ENCODE measurements at places on chromosomes 12 and 14.

DNA sequence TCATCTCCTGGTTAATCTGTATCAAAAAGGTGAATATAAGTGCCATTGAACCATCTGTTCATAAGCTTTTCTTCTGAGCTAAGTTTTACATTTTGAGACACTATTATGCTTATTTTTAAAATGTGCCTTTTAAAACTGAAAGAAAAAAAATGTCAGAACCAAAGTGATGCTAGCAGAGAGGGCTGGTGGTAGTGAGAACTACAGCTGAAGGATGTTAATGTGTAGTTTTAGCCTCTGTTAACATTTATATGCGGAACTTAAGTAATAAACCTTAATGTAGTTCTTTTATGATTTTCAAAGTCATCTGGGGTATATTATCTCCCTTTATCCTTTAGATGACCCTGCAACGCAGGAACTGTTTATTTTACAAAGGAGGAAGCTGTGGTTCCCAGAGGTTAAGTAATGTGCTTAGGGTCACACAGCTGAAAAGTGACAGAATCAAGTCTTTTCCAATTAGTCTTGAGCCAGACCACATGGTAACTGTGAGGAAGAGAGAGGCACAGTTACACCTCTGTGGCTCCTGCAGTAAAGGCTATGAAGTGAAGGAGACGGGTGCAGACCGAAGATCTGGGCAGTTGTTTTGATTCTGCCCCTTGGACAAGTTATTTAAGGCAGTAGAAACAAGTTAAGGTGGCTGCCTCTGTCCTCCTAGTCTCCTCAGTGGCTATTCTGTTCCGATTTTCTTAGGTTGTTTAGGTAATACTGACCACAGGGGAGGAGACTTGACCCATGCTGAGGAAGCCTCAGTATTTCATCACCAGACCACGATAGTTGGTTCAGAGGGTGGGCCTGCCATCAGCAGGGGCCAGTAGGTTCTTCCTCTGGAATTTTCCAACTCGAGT is 23.9 kb downstream of the GNG2 start:
- no peak for DNase-seq

DNA sequence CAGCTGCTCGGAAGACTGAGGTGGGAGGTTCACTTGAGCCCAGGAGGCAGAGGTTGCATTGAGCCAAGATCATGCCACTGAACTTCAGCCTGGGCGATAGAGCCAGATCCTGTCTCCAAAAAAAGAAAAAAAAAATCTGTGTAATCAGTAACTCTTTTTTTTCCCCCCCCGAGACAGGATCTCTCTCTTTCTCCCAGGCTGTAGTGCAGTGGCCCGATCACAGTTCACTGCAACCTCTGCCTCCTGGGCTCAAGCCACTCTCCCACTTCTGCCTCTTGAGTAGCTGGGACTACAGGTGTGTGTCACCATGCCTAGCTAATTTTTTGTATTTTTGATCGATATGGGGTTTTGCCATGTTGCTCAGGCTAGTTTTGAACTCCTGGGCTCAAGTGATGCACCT is 113.6 kb downstream of the SYNE2 start:
- DNase-seq = peak; percentile 47

GRCh38 chr12:77736219-77736965 is 94.3 kb upstream of the NAV3 start:
- no peak for DNase-seq

- no peak for DNase-seq
Observed at GRCh38 chr14:54312166-54312801, 84.5 kb upstream of the CDKN3 start.

- no peak for DNase-seq
Observed at GRCh38 chr12:18581232-18581962, 156.4 kb downstream of the PLCZ1 start.

- DNase-seq = no peak
Observed at GRCh38 chr14:51774209-51774608, 86.2 kb upstream of the GNG2 start.

DNA sequence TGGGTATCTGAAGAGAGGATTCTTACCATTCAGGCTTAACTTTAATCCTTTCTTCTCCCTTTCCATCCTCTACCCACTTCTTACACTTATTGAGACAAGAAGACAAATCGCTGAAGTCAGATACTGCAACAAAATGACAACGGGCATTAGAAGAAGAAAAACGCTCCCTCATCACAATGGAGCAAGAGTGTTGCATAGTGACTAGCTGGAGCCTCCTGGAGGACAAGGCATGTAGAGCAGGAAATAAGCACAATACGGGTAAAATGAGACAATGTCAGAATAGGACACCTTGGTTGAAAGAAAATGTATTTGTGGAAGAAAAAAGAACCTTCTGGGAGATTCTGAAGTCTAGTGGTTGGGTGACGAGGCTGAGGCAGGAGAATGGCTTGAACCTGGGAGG is 501.0 kb downstream of the RERGL start:
- DNase-seq = no peak

DNA sequence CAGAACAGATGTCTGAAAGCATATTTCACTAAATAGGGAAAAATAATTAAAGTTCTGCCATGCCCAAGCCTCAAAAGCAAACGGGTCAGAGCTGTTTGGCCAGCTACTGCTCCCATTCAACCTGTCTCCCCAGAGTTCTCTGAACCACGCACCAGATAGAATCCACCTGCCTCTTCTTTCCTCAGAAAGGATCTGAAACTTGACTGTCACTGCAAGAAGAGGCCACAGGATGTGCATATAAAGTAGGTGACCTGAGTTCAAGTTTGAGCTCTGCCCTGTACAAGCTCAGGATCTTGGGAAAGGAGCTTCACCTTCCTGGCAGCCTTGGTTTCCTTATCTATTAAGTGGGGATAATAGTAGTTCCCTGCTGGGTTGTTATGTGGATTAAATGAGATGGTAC is 91.8 kb downstream of the NUAK1 start:
- no peak for DNase-seq

GRCh38 chr12:128973883-128974681 is 120.8 kb downstream of the GLT1D1 start:
- peak; percentile 87 for DNase-seq

- no peak for DNase-seq
Observed at GRCh38 chr14:101350691-101351090, 210.6 kb upstream of the DIO3 start.

- DNase-seq = no peak
Observed at GRCh38 chr14:69682621-69683263, 71.3 kb downstream of the SUSD6 start.

DNA sequence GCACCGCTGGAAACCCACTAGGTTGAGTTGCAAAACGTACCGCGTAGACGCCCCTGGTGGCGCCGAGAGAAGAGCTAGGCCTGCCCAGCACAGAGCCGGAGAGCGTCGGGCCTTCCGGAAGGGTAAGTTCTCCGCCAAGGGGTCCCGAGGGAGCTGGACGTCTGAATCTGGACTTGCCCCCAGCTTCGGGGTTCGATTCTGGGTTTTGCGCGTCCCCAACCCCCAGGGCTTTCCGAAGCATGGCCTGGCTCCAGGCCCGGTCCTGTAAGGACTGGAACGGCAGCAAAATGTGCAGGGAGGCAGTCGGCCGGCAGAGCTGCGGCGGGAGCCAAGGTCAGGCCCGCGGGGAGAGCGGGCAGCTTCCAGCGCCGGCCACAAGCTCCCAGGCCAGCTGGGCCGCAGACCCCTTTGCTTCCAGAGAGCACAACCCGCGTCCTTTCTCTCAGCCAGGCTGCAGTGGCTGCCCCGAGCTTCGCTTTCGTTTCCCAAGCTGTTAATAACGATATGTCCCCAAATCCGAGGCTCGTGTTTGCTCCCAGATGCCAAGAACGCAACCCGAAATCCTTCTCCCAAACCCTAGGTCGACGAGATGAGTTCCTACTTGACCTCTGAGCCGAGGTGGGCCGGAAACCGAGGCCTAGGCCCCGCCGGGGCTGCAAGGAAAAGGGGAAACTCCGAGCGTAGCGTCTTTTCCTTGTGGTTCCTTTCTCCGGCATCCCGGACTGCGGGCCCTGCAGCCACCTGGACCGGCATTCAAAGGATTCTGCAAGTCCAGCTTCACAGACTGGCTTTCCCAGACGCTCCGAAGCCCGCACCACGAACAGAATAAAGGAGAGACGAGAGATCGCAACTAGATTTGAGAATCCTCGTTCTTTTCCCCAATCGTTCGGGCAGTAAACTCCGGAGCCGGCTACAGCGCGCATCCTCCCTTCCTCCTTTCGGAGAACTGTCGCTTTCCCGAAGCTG is 3.2 kb upstream of the TBX5 start:
- DNase-seq = no peak

- no peak for DNase-seq
Observed at GRCh38 chr12:114220311-114220710, 185.6 kb downstream of the TBX5 start.

DNA sequence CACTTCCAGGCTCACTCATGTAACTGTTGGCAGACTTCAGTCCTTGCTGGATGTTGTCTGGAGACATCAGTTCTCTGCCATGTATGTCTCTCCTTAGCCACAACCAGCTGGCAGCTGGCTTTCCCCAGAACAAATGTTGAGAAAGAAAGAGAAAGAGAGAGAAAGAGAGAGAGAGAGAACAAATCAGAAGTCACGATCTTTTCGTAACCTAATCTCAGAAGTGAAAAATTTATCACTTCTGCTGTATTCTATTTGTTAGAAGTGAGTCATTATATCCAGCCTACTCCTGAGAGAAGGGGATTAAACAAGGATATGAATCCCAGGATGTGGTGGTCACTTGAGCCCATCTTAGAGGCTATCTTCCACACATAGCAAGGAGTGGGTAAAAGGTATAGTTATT is 101.2 kb downstream of the BTG1 start:
- no peak for DNase-seq

DNA sequence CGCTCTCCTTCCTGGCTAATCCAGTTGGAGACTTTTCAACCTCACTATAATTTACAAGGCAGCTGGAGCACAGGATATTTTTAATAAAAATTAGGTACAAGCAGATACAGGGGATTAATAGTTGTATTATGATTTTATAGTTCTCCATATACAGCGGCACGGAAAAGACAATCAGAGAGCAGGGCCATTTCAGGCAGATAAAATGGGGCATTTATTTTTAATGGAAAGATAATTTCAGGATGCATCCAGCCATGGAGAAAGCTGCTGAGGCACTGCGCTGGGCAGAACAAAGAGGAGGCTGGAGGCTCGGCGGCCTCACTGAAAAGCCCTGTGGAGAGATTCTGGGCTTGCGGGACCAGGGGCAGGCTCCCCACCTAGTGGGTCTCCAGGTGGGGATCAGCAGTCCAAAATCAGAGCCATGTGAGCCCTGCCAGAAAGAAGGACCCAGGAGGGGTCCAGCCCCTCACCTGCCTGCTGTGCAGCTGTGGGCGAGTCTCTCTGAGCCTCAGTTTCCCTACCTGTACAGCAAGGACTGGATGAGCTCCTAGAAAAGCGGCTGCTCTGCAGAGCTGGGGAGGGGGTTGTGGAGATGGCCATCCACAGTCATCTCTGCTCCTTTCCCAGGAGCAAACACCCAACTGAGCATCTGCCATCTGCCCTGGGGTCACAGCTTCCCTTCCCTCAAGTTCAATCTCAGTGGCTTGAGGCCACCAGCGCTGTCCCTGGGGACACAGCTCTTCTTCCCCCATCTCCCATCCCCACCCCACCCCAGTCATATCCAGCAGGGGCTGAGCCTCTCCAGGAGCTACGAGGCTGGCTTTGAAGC is 23.9 kb upstream of the C14orf180 start:
- no peak for DNase-seq

GRCh38 chr12:107669946-107670345 is 15.7 kb upstream of the PWP1 start:
- DNase-seq = no peak

DNA sequence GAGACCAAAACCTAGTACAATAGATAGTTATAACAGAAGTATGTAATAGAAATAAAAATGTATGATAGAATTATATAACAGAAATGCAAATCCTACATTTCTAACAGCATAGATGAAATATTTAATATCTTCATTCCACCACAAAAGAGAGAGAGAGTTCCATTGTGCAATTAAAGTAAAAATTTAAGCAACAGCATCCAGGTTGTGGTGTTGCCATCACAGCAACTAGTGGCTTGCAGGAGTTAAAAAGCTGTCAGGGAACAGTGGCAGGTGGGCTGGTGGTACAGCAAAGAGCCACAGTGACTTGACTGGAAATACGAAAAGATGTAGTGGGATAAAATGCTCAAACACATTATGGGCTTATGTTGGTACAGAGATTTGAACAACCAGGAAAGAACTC is 57.1 kb upstream of the MDM1 start:
- no peak for DNase-seq

- DNase-seq = no peak
Observed at GRCh38 chr12:57181561-57182155, 34.2 kb upstream of the LRP1-AS start.

DNA sequence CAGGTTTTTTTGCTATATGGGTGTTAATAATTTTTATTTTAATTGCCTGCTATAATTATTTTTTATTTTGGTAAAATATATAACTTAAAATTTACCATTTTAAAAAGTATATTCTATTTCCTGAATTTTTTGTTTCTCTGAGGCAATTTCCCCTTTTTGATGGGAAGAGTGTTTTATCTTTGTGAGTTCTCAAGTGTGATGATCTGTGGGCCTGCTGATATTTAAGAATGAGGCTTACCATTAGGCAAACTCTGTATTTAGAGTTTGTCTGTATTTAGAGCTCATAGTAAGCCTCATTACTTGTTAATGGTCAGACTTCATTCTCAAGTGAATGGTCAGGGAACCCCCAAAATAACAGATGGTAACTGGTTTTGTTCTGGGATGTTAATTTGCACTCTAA is 48.0 kb downstream of the WNK1 start:
- no peak for DNase-seq

- DNase-seq = no peak
Observed at GRCh38 chr14:89340200-89341181, 76.5 kb downstream of the FOXN3 start.

- no peak for DNase-seq
Observed at GRCh38 chr12:51874000-51874399, 13.9 kb upstream of the ANKRD33 start.

DNA sequence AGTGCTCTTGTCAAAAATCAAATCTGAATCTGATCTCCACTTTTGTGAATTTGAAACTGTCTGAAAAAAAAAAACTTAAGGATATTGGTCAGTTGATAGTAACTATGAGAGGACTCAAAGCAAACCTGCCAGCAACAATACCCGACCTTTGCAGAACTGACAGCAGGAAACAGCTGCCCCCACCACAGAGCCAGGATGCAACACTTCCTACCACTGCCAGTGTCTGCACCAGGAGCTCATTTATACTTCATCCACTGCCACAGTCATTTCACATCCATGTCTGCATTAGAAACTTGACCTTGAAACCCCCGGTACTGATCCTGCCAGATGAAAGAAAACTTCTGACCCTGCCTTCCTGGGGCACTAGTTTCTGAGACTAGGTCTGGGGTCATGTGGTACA is 27.4 kb upstream of the RXYLT1 start:
- DNase-seq = no peak

- DNase-seq = no peak
Observed at GRCh38 chr12:92654929-92655328, 47.9 kb upstream of the PLEKHG7 start.

- DNase-seq = no peak
Observed at GRCh38 chr14:57174466-57174865, 94.2 kb downstream of the EXOC5 start.
